ENCODE measurements at places on chromosomes 3 and 15. TPM values are rescaled to one million over a fixed set of nuclear protein-coding genes. Genes with fewer than 3 reads are reported as not detected.

DNA sequence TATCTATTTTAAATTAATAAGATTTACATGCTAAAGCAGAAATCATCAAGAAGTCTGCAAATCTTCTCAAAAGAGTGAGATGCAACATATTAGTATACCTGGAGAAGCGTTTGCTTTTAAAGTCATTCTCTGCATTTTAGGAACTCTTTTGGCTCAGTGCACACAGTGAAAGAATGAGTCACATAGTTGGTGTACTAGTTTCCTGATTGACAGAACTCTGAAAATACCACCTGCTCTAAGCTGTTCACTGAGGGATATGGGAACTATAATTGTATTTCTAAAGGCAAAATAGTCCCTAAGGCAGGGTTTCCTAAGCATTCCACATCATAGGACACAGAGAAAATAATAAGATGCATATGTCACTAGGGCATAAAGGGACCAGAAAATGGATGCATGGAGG, 838.5 kb downstream of the DIPK2A start:
- no peaks in the 10 kb centered on the region for H3K36me3 ChIP-seq
- H3K4me1 ChIP-seq = no peaks in the 10 kb centered on the region
- H3K27me3 ChIP-seq = no peaks in the 10 kb centered on the region
- H3K4me3 ChIP-seq = no peak overlapping the region

GRCh38 chr3:149227591-149228268, 6.1 kb upstream of the CP start:
- peaks cover 30% of the 10 kb centered on the region for H3K4me1 ChIP-seq
- no peak overlapping the region for H3K4me3 ChIP-seq
- DNase-seq = no peak
- no peak overlapping the region for H3K27ac ChIP-seq
- H3K36me3 ChIP-seq = peaks cover 1% of the 10 kb centered on the region
- peaks cover 5% of the 10 kb centered on the region for H3K27me3 ChIP-seq

The PARL gene
- total RNA-seq = 93.7 TPM

The MST1 gene
- total RNA-seq = 6.5 TPM

DNA sequence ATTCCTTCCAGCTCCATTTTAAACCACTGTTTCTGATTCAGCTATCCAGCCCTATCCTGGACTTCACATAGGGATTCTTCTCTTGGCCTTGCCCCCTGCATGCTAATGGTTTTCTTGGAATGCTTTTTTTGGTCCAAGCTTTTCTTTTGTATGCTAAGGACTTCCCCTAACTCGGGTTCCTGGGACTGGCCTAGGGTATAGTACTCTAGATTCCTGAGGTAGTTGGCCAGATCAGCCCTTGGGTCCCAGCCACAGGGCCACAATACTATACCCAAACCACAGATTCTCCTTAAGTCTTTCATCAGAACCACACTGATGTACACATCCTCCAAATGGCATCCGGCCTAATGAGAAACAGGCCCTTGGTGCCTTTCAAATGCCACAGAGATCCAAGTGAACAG, 2.8 kb downstream of the FYCO1 start:
- H3K27me3 ChIP-seq = no peaks in the 10 kb centered on the region
- peak overlapping the region; percentile 64 for H3K27ac ChIP-seq
- no peak for DNase-seq
- peaks cover 43% of the 10 kb centered on the region for H3K36me3 ChIP-seq
- peaks cover 74% of the 10 kb centered on the region for H3K4me1 ChIP-seq

- no peaks in the 10 kb centered on the region for H3K36me3 ChIP-seq
- H3K4me3 ChIP-seq = no peak overlapping the region
- no peaks in the 10 kb centered on the region for H3K4me1 ChIP-seq
- no peak overlapping the region for H3K27ac ChIP-seq
- peaks cover 12% of the 10 kb centered on the region for H3K27me3 ChIP-seq
These were observed 48.3 kb upstream of the B3GALNT1 start for GRCh38 chr3:161153480-161153879.

- no peak overlapping the region for H3K27ac ChIP-seq
- DNase-seq = no peak
- no peaks in the 10 kb centered on the region for H3K27me3 ChIP-seq
- no peaks in the 10 kb centered on the region for H3K4me1 ChIP-seq
These were observed 781.8 kb downstream of the ROBO1 start for GRCh38 chr3:78985981-78986380.

The CPNE9 gene
- total RNA-seq = 0.93 TPM

- peaks cover 18% of the 10 kb centered on the region for H3K4me1 ChIP-seq
- H3K27ac ChIP-seq = no peak overlapping the region
- no peaks in the 10 kb centered on the region for H3K36me3 ChIP-seq
These were observed 52.1 kb downstream of the TFG start for GRCh38 chr3:100761211-100761942.

The CD86 gene
- 3.8 TPM for total RNA-seq

DNA sequence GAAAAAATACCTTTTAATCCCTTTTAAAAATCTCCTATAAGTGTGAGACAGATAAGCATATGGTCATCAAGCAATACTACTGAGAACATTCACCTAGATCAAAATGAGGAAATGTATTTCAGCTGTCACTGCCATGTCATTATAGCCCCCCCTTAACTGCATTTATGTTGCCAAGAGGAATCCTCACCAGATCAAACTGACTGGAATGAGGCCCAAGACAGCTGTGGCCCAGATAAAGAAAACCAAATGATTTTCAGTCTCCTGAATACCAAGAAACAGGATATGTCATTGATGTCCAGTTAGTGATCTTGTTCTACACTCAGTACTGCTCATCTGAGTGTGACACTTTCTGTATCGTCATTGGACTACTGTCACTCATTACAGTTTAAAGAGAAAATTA, 35.1 kb upstream of the CPB1 start:
- H3K27ac ChIP-seq = no peak overlapping the region
- DNase-seq = no peak
- no peaks in the 10 kb centered on the region for H3K36me3 ChIP-seq
- H3K4me1 ChIP-seq = no peaks in the 10 kb centered on the region

DNA sequence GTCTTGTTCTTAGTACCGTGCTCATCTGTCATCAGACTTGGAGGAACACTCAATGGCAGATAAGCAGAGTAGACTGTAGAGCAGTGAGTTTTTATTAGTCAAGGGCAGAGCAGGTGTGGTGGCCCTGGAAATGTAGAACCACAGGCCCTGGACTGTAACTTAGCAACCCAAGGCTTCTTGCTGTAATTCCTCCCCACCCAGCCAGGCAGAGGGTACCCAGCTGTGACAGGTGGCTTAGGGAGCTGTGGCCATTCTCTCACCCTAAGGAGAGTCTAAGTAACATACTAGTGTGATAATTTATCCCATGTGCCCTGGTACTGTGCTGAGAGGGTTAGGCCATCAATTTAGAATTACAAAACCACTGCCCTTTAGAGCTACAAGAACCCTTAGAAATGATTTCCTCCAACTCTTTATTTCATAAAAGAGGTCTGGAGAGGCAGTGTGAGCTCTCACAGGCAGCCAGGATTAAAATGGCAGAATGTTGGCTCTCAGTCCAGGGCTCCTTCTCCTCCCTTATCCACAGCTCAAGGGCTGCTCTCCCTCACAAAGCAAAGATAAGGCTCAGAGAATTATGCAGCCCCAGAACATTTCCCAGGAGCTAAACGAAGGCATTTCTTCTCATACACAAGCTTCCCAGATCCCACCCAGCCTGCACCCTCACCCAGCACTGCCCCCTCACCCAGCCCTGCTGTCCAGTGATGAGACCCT, 3.0 kb downstream of the POMGNT2 start:
- no peak overlapping the region for H3K4me3 ChIP-seq
- peaks cover 12% of the 10 kb centered on the region for H3K4me1 ChIP-seq
- no peak overlapping the region for H3K27ac ChIP-seq
- H3K27me3 ChIP-seq = peaks cover 3% of the 10 kb centered on the region
- DNase-seq = no peak

The KIF23 gene
- total RNA-seq = 41.6 TPM

- DNase-seq = no peak
- H3K36me3 ChIP-seq = no peaks in the 10 kb centered on the region
- no peak overlapping the region for H3K4me3 ChIP-seq
- H3K27me3 ChIP-seq = peaks cover 2% of the 10 kb centered on the region
These were observed 109.4 kb downstream of the WNT7A start for GRCh38 chr3:13770170-13771169.
